IMR-90 (cell line): ENCODE measurements at places on chromosomes 1 and 21. TPM values are rescaled to one million over a fixed set of nuclear protein-coding genes. Genes with fewer than 3 reads are reported as not detected.

Gene XCL1
- polyA plus RNA-seq = not detected in 2 replicates

Gene RGS1
- polyA plus RNA-seq = not detected in 2 replicates

- DNase-seq = no peak
These were observed 4.3 kb upstream of the KIF14 start for GRCh38 chr1:200624679-200625335.

Gene REN
- polyA plus RNA-seq = 1.1 and 1.2 TPM in 2 replicates

Gene OR2L8
- polyA plus RNA-seq = not detected in 2 replicates

DNA sequence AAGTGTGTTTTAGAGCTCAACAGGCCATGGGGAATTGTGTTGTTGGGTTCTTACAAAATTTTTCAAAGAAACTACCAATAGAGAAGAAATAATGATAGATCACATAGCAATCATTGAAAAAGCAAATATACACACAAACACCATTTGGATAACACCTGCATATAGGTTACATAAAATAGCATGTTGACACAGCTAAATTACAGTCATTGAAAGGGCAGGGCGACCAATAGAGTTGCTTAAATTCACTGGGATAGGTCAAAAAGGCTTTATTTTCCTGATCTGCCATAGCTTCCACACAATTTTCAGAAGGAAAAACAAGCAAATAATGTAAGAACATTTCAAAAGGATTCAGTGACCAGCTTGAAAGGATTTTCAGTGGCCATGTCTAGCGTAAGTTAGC, 57.9 kb upstream of the FGGY start:
- no peak for DNase-seq

GRCh38 chr1:153490272-153491051, 30.0 kb upstream of the S100A7 start:
- peak; percentile 97 for DNase-seq

Gene PTGFR
- polyA plus RNA-seq = 1.1 and 1.7 TPM in 2 replicates
